Neural progenitor cell (in vitro differentiated cells): ENCODE measurements at places on chromosomes 5 and 9.
A peak's percentile ranks its signal among the peaks of the same experiment; 100 is the strongest.

DNA sequence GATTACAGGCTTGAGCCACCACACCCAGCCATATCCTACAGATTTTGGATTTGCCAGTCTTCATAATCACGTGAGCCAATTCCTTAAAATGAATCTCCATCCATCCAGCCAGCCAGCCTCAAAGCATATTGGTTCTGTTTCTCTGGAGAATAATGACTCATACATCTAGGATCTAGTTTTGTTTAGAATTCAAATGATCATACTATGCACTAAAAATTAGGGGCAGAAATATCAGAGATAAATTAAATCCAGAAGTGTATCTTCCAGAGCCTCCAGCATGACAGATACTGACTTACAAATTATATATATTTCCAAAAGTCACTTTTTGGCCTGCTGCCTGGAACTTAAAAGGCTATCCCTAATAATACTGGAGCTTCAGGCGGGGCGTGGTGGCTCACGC is 119.1 kb upstream of the NR5A1 start:
- no peak for DNase-seq

DNA sequence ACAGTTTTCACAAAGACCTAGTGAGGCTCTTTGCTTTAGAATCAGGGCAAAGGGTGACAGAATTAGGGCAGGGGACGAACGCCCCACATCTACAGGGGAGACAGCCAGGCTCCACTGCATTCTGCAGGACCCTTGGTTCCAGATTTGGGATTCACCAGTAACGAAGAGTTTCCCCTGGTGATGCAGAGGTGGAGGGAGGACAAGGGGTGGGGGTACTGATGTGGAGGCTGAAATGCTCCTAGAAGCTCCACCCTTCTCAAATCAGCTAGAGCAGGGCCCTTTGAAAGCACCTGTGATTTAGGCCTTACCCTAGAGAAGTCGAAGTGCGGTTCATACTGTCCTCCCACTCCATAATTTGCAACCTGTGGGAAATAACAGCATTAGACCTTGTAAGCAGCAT is 29.1 kb downstream of the P4HA2 start:
- no peak for DNase-seq

DNA sequence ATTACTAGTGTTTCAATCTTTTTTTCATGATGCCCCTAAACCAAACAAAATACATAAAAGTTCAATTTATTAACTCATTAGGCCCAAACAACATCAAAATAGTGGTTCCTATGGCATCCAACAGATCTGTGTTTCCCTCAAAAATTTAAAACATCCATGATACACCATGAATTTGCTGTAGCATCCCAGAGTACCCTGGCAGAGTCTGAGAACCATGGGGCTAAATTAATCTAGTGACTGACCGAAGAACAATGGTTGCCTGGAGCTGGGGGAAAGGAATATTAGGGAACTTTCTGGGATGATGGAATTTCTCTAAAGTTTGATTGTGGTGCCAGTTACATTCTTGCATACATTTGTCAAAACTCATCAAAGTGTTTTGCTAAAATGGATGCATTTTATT is 79.5 kb upstream of the TRIO start:
- DNase-seq, result no peak

- DNase-seq, result no peak
These were observed 254.6 kb downstream of the FSTL4 start for GRCh38 chr5:133357758-133358157.

DNA sequence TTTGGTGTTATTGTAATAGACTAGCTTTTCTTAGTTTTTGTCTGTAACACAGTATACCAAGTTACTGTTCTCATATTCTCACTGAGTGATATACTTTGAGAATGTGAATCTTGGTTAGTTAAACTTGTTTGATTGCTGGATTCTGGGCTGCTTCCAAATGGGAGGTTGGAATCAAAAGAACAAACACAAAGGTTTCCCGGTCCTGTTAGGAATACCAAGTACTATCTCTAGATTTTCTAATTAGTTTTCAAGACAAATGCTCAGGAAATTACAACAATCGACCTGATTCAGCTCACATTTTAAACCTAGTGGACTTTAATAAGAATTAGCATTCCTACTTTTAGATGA is 244.3 kb downstream of the CSNK1G3 start:
- DNase-seq, result no peak

DNA sequence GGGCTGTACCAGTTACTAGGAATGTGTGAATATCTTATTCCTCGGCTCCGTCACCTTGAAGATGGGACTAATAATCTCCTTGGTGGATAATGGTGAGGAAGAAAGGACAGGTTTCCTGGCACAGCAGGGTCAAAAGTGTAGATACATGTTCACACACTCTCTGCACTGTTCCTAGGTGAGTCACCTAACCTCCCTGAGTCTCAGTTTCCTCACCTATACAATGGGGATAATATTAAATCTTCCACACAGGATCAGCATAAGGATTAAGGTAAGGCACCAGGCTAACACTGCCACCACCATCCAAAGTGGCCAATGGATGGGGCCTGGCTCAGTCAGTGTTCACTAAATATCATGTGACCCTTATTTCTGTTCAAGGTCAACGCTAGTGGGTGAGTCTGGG is 66.9 kb downstream of the PSMB7 start:
- DNase-seq, result no peak

- peak; percentile 90 for DNase-seq
These were observed at the start of gene SEMA5A for GRCh38 chr5:9545992-9546851. Gene SEMA5A, minus strand, starts transcription at chr5:9546075. Its CDS starts 166,129 bp downstream, at chr5:9379946.

- DNase-seq, result no peak
These were observed 71.3 kb upstream of the GHR start for GRCh38 chr5:42351956-42352355.

DNA sequence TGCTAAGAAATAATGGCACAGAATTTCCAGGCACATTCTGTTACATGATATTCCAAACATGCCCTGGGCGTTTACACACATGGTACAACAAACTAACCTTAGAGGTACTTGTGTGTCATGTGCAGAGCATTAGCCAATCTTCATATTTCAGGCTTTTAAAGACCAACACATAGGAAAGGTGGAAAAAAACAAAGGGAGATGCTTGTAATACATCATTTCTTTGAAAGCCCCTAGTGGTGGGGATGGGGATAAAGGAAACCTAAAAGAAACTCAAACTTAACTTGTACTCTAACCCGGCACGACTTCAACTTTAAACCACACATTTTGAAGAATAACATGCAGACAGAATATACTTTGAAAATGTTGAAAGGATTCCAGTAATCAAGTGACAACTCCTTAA is 133.6 kb downstream of the PTPRD start:
- peak; percentile 18 for DNase-seq
